ENCODE measurements at places on chromosomes 12 and 14.

- DNase-seq, result no peak
Observed at GRCh38 chr12:115521771-115522409, 755.6 kb downstream of the MED13L start.

- no peak for DNase-seq
Observed at GRCh38 chr12:93184672-93185368, 192.9 kb upstream of the NUDT4 start.

GRCh38 chr14:100476012-100476822 lies 111.0 kb downstream of the BEGAIN start:
- DNase-seq, result peak; percentile 80

DNA sequence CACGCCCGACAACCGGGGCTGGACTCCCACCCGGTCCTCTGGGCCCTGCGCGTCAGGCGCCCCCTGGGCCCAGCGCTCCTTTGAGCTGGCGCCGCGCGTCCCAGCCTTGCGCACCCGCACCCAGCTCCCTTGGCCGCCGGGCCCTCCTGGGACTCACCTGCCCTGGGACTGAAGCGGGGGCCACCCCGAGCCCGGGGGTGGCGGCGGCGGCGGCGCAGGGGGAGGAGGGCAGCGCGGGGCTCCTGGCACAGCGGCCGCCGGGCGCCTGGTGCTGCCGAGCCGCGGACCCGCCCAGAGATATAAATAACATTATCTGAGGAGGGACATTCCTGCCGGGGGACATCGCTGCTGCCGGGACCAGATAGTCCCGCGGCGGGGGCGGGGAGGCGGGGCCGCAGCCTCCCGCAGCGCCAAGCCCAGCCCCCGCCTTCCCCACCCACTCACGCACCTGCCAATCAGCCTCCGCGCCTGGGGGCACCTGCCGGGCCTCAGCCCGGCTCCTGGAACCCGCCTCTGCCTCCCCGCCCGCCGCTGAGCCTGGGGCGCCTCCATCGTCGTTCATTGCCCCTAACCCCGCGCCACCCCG lies at the start of gene SPTB:
TSS of gene SPTB (minus strand) at position 273 of the 586 bp plus-strand sequence. CDS start 56,813 bp downstream, outside the sequence.
- DNase-seq, result peak; percentile 14

GRCh38 chr14:53180272-53181221 lies 27.4 kb upstream of the DDHD1 start:
- DNase-seq, result peak; percentile 23

- DNase-seq, result no peak
Observed at GRCh38 chr12:123027726-123028445, 47.4 kb downstream of the ARL6IP4 start.

DNA sequence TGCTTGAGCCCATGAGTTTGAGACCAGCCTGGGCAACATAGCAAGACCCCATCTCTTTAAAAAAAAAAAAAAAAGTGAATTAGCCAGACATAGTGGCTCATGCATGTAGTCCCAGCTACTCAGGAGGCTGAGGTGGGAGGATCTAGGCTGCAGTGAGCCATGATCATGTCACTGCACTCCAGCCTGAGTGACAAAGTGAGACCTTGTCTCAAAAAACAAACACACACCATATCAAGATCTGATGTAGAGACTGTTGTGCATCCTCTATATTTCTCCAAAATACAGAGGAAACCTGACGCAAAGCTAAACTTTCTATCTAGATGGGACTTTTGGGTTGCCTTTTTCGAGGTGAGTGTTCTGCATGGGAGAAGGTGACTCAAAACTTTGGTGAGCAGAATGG lies 77.4 kb upstream of the SLC8A3 start:
- DNase-seq, result no peak

DNA sequence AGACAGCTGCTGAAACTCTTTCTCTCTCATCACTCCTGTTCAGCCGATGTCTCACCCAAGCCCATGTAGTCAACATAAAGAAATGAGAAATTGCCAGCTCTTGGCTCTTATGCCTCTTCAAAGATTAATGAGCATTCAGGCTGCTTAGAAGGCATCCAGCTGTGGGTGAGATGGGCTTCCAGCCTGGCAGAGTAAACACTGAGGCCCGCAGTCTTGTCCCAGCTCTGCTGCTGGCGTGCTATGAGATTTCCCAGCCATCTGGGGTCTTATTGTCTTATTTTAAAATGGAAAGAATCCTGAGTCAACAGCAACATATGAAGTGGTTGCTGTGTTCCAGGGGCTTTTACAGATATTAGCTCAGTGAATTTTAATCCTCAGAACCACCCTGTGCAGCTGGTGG lies 12.6 kb downstream of the RXYLT1 start:
- DNase-seq, result no peak

GRCh38 chr14:60974090-60974651 lies 6.7 kb downstream of the TRMT5 start:
- DNase-seq, result no peak

- DNase-seq, result no peak
Observed at GRCh38 chr14:88311780-88312179, 11.3 kb downstream of the KCNK10 start.

- DNase-seq, result peak; percentile 73
Observed at GRCh38 chr14:51448831-51449670, 202.7 kb upstream of the FRMD6 start.

DNA sequence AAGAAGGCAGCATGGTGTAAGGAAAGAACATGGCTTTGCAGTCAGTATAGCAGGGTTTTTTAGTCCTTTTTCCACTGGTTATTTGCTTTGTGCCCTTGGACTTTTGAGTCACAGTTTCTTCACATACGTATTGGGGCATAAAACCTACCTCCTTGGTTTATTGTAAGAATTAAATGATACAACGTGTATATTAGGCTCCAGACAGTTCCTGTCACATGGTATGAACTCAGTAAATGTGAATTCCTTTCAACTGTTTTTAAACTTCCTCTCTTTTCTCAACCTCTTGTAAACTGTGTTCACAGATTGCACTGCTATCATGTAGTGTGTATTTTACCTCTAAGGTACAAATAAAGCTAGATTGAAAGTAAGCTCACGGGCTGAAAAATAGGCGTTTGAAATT lies 29.5 kb downstream of the MSRB3 start:
- no peak for DNase-seq

DNA sequence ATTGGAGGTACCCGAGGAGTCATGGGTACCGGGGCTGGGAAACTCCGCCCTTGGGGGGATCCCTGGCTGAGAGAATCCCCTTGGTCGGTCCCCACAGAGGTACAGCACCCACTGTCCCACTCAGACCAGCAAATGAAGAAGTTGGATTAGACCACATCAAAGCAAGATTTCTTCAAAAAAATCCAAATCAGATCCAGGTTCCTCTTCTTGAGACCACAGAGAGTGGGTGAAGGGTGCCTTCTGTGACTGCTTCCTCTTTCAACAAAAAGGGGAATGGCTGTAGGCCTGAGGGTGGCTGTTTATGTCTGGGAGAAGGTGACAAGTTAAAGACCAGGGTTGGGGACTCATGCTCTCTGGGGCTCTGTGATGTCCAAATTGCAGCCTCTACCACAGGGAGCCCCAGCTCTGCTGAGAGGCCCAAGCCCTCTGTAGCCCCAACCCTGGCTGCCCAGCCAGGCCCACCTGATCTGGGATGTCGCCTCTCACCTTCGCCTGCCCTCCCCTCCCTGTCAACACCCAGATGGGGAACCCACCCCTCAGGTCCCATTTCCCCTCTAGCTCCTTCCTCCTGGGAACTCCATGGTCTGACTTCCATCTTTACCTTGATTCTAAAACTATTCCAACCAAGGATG lies 50.9 kb downstream of the ZFP36L1 start:
- DNase-seq, result no peak

GRCh38 chr14:103372552-103373304 lies 12.5 kb upstream of the MARK3 start:
- DNase-seq, result peak; percentile 86

- DNase-seq, result no peak
Observed at GRCh38 chr12:103397536-103397935, 98.2 kb downstream of the C12orf42 start.

GRCh38 chr12:96108321-96108720 lies 72.9 kb upstream of the LTA4H start:
- no peak for DNase-seq

GRCh38 chr12:113997365-113997764 lies 31.2 kb upstream of the RBM19 start:
- DNase-seq, result no peak

DNA sequence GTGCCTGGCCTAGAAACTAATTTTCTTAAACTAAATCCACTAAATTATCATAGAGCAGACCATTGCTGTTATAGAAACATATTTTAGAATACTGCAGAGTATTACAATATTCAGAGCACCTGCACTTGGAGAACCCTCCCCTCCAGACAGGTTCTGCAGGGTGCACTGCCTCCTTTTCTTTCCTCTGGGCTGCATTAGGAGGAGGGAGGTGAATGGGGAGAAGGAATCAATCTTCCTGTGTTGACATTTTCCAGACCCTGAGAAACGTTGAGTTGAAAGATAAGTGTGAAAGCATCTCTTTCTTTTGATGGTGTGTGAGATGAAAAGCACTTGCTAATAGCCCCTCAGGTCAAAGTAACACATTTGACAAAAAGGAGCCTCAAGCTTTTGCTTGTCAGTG lies 7.3 kb downstream of the SYNE2 start:
- DNase-seq, result no peak

DNA sequence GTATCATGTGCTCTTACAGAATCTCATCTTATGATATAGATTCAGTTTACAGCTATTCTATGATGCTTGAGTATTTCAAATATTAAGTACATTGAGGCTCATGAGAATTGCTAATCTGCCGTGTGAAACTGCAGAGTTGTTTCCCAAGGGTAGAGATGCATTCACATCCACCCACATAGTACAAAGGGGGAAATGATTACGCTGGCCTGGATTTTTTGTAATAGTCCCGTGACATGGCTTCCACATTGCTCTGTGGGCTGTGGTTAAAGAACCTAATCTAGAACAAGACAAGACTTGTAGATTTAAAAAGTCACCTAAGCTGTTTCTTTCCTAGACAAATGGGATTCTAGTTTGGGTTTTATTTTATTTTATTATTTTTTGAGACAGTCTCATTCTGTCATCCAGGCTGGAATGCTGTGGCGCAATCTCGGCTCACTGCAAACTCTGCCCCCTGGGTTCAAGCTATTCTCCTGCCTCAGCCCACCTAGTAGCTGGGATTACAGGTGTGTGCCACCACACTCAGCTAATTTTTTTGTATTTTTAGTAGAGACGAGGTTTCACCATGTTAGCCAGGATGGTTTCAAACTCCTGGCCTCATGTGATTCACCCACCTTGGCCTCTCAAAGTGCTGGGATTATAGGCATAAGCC lies 13.0 kb upstream of the RIOX1 start:
- DNase-seq, result no peak

DNA sequence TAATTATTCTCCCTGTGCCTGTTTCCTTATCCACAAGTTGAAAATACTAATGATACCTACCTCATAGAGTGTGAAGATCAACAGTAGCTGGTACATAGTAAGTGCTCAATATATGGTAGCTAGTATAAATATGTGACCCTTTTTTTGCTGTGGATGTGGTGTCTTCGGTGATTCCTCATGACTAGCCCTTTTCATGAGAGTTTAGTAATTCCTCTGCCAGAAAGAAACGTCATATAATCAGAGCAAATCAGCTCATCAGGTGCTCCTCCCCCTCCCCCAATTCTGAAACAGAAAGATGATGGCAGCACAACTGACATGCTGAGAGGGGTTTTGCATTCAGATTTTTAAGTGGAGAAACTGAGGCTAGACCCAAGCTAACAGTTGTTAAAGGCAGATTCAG lies 210.8 kb downstream of the SLC41A2 start:
- no peak for DNase-seq

DNA sequence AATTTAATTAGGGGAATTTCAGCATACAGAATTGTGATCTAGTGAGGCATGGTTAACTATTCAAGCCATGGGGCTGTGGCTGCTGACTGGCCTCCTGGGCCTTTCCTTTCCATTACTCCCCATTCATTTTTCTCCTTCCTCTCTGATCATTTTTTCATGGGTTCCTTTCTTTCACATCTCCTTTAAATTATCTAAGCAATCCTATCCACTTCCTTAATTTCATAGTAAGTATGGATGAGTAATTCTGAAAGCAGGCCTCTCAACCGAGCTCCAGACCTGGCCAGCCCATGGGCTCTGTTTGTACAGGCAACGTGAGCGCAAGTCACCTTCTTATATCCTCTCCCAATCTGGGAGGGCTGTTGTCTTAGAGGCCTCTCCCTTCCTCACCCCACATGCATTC lies 13.4 kb downstream of the CKAP4 start:
- DNase-seq, result peak; percentile 54

GRCh38 chr14:22811722-22812121 lies 3.5 kb downstream of the SLC7A7 start:
- no peak for DNase-seq

DNA sequence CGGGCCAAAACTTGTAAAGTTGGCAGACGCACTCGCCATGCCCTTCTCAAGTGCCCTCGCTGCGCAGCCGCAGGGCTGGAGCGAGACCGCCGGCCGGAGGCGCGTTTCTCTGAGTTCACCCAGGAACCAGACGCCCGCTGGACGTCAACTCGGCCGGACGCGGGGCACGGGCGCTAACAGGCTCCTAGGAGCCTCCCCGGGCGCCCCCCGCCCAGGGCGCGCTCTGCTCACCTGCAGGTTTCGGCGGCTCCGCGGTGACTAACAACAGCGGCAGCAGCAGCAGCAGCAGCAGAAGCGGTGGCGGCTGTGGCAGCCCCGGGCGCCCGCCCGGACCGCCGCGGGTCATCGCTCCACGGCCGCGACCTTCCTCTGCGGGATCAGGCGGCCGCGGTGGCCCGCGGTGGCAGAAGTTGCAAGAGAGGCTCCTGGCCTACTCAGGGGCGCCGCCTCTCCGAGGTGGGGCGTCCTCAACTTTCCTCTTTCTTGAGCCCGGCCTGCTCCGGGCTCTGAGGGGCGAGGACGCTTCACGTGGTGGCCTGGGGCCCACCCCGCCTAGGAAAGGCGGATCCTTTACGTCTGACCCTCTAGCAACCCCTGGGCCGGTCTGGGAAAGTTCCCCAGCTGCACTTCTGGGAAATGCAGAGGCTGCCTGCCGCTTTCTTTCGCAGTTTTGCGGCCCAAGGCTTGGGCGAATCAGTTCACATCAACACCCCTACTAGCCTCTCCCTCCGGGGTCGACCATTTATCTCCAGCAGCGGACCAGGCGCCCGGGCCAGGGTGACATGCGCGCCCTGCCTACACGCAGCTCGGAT lies at the start of gene PLBD1:
TSS of gene PLBD1 (minus strand) at position 533 of the 812 bp plus-strand sequence. CDS start at position 346, 187 bp downstream.
- DNase-seq, result peak; percentile 30

- DNase-seq, result no peak
Observed at GRCh38 chr12:12266389-12266872, 413 bp downstream of the LRP6 start.

All from adipocyte (in vitro differentiated cells).